ENCODE measurements at places on chromosomes 2 and 18.

DNA sequence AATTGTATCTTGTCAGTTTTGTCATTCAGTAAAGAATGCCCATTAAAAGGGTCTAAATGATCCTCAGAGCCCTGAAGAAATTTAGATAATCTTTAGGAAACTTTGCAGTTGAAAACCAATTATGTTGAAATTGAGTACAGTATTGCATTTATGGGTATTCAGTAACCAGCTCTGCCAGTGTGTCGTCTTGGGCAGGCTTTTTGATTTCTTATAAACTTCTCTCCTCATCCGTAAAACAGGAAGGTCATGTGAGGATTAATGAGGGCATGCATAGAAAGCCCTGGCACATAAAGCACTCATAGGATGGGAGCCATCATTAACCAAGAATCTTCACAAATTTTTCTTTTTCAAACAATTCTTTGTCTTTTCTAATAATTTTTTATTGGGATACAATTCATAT lies 14.8 kb downstream of the PNO1 start:
- no peak for DNase-seq

- DNase-seq: no peak
These were observed 99.5 kb downstream of the USP40 start for GRCh38 chr2:233466991-233467603.

- peak; percentile 9 for DNase-seq
These were observed 47.4 kb downstream of the TSPYL6 start for GRCh38 chr2:54208364-54209240.

- no peak for DNase-seq
These were observed 61.1 kb downstream of the SMCHD1 start for GRCh38 chr18:2716394-2717326.

GRCh38 chr18:9437021-9437437 lies 38.3 kb upstream of the RALBP1 start:
- peak; percentile 54 for DNase-seq

- no peak for DNase-seq
These were observed 12.2 kb downstream of the RAB31 start for GRCh38 chr18:9720327-9720726.

DNA sequence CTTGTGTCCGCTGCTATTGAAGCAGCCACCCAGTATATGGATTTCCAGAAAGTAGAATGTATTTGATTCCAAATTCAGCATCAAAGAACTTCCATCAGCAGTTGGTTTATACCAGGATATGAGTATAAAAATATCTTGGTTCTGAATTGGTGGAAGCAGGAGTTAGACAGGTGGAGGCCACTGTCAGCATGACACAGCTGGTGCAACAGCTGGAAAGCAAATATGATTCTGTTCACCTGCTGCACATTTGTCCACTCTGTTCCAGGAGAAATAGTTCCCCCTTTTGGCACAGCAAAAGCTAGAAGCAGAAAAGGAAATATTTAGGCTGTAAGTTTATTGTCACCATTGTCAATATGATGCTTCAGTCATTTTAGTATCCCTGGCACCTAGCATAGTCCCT lies 41.2 kb downstream of the KIAA2012 start:
- no peak for DNase-seq

Measured in common myeloid progenitor, CD34-positive (primary cell).